ENCODE measurements at places on chromosomes 12 and 14.

- DNase-seq, result no peak
Observed at GRCh38 chr12:120847392-120847791, 56.8 kb downstream of the SPPL3 start.

- DNase-seq, result no peak
Observed at GRCh38 chr14:87966816-87967215, 26.2 kb downstream of the GALC start.

- no peak for DNase-seq
Observed at GRCh38 chr12:108921946-108922345, 42.1 kb downstream of the DAO start.

GRCh38 chr14:104938436-104938835 lies 13.8 kb downstream of the PLD4 start:
- no peak for DNase-seq

GRCh38 chr14:39247256-39247655 lies 13.5 kb downstream of the MIA2 start:
- peak; percentile 89 for DNase-seq

DNA sequence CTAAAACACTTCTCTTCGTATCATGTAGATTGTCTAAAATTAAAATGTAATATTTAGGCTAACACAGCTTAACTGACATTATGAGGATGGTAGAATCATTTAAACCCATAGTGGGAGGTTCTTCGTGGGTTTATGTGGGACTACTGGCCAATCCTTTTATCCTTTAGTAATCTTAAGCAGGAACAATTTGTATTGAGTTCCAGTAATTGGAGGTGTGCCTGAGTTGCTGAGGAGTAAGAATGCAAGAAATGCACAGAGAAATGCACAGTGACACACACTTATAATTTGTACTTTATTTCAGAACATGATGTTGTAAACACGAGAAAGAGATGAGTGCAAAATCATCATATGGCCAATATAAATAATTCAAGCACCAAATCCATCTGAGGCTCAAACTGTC lies 22.3 kb downstream of the OTOGL start:
- peak; percentile 50 for DNase-seq

DNA sequence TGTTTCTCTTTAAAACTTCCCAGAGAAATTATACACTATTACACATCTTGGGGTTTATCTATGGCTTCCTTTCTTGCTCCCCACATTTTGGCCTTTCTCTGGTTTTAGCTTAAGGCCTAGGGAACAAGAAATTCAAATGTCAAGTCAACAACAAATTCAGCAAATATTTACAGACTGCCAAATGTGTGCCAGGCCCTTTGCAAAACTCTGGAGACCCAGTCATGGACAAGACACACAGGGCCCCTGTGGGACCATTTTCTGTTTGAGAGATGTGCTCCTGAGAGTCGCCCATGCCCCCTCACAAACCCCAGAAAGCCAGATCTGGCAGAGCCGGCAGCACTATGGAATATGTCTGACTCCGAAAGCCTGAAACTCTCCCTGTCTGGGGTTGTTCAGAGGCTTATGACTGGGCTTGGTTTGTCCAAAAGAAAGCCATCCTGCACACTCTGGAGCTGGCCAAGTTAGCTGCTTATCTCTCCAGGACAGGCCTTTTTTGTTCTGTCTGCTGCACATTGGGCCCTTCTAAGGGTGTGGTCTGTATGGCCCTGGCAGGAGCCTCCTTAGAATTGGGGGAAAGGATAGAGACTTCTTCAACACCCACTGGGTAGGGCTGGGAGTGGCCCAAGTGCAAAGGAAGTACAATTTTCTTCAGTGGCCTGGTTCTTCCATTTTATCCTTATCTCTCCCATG lies 1.1 kb upstream of the KRT3 start:
- DNase-seq, result no peak

DNA sequence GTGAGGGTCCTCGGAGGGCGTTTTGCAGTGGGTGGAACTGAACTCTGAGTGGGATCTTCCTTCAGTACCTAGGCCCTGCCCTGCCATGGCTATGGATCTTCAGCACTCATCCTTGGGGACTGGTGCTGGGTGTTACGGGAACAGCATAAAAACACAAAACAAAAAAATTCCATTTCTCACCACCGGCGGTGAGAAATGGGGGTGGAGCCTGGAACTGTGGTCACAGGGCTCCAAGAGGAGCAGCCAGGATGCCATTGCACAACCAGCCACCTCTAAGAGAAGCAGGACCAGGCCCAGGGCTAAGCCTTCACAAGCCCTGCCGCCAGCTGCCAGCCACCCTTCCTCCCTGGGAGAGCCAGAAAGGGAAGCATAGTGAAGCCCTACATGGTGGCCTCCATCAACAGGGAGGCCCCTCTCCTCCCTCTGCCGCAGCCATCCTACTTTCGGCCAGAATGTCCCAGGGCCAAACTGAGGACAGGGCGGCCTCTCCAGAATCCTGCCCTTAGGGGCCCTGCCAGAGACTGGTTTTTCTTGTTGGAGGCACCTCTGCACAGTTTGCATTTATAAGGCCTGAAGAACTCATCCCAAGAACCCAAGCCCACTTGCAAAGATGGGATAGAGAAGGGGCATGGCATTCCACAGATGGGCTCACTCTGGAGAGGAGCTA lies 76.5 kb downstream of the VCPKMT start:
- peak; percentile 57 for DNase-seq

DNA sequence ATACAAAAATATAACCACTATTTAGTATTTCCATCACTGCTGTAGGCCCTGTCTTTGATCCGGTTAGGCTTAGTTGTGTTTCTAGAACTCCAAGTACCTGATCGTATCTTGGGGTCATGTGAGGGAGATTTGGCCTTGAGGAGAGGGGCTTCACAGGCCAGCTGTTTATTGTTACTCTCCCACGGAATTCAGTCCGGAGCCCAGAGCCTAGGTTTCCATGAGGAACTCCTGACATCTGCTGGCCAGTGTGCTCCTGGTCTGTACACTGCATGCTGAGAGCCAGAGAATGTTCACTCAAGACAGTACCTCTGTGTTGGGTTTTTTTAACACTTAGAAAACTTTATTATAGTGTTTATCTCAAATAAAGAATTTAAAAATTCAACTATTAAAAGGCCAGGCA lies 341.0 kb upstream of the TMEM132C start:
- DNase-seq, result peak; percentile 14

GRCh38 chr12:28222081-28222700 lies 31.9 kb downstream of the CCDC91 start:
- DNase-seq, result peak; percentile 46

DNA sequence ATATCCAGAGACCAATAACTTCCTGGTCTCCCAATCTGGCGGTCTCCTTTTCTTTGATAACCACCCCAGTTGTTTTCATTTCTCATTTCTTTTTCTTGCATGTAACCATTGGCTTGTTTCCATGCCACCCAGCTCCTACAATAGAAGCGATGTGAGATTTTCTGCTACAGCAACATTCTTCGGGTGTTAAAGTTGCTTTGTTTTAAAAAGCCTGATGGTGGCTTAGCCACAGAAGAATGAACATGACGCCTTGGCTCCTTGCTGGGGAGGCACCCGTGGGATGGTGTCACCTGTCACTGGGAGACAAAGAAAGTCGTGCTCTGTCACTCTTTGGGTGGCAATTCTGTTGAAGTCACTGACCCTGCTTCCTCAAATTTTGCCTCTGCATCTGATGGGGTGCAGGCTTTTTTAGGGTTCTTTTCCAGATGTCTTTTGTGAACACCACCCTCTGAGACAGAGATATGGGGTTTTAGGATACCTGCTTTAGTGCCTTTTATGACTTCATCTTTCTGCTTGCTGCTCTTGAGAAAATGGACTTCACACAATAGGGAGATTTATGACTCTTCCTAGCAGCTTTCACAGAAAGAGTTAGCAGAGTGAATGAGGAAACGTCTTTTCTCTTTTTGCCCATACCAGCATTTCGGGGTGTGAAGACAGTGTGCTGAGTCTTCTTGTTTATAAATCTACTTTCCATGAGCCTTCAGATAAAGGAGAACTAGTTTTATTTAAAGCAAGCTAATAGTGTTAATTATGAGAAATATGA lies 265.3 kb upstream of the TBX3 start:
- no peak for DNase-seq

- peak; percentile 14 for DNase-seq
Observed at GRCh38 chr12:123937707-123938591, 34.7 kb downstream of the CCDC92 start.

- DNase-seq, result no peak
Observed at GRCh38 chr12:130714591-130715149, 1.4 kb downstream of the RIMBP2 start.

DNA sequence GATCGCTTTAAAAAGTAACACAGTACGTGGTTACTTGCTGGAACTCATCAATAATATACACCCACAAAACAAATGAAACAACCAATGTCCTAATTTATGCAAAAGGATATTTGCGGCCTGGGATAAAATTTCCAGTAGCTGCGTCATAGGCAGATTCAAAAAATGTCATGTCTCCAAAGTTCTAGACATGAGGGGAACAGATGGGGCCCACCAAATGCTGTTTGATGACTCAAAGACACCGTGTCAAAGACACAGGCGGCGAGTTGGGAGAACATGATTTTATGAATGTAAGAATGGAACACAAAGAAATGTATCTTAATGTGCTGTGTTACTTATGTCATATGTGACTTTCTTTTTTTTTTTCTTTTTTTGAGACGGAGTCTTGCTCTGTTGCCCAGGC lies 34.3 kb upstream of the NCOR2 start:
- DNase-seq, result no peak

DNA sequence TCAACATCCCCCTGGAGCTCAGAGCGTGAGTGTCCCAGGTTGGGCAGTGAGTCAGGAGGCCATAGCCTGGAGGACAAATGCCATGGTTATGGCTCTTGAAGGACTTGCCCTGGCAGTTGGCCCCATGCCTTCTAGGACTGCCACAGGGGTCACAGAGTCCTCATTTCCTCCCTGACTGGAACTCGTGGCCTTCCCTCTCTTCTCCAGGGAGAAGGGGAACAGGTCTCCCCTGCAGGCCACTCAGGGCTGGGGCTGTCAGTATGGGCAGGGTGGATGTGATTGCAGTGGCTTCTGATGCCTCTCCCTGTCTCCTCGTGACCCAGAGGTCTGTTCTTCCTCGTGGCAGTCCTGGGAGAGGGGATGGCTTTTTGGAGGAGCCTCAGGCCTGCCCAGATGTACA lies 70.7 kb downstream of the ADCK1 start:
- no peak for DNase-seq

GRCh38 chr12:75257510-75257909 lies 47.9 kb upstream of the KCNC2 start:
- DNase-seq, result no peak

DNA sequence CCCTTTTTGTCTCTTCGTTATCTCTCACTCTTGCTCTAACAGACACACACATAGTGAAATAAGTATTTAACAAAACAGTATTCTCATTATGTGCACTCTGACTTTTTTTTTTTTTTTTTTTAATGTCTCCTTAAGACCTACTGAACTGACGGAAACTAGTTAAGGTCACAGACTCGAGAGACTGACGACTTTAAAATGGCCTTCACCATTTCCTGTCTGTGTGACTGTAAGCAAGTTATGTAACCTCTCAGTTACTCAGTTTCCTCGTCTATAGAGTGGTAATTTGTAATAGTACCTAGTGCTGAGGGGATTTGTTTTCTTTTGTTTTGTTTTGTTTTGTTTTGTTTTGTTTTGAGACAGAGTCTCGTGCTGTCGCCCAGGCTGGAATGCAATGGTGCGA lies 284.8 kb downstream of the FBXL14 start:
- DNase-seq, result no peak

- no peak for DNase-seq
Observed at GRCh38 chr12:123148655-123149054, 2.2 kb downstream of the PITPNM2 start.

- no peak for DNase-seq
Observed at GRCh38 chr12:67650388-67651131, 2.0 kb downstream of the DYRK2 start.

- no peak for DNase-seq
Observed at GRCh38 chr14:95063391-95063790, 93.9 kb downstream of the DICER1 start.

DNA sequence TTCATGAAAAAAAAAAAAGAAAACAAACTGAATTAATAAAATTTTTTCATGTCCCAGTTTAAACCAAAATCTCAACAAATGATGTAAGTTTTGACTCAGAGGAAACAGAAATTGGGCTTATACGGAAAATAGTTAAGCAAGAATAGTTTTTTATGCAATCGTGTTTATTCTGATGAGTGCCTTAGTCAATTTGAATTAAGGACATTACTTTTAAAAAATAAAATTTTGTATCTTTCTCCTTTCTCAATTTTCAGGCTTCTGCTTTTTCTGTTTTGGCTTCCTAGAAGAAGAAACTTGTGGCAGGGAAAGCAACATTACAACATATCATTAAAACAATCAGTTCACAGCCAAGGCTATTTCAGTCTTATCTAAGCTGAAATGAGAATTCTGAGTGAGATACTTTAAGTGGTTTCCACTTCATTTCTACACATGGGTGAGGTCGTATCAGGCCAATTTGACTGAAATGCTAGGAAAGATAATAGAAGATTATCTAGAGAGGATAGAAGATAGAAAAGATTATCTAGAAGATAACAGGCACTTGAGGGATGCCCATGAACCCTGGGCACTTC lies 52.4 kb downstream of the BCL2L14 start:
- no peak for DNase-seq

- DNase-seq, result peak; percentile 31
Observed at GRCh38 chr12:7907009-7907408, 29.0 kb downstream of the SLC2A3 start.

DNA sequence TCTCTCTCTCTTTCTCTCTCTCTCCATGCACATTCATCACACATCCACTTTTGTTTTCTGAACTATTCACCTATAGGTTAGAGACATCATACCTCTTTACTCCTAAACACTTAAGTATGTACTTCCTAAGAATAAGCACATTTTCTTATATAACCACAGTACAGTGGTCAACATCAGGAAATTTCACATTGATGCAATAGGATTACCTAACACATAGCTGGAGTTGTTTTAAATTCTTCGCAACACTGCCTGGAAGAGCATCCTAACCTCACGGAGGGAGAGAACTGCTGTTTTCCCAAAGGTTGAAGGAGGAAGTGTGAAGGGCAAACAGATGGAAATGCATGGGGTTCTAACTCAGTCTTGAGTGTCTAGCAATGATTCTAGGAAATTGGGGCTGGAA lies 159.2 kb downstream of the SYT1 start:
- DNase-seq, result peak; percentile 4

GRCh38 chr14:46574221-46574977 lies 77.2 kb downstream of the RPL10L start:
- peak; percentile 69 for DNase-seq

GRCh38 chr14:71163050-71163841 lies 256.0 kb downstream of the PCNX1 start:
- DNase-seq, result no peak

DNA sequence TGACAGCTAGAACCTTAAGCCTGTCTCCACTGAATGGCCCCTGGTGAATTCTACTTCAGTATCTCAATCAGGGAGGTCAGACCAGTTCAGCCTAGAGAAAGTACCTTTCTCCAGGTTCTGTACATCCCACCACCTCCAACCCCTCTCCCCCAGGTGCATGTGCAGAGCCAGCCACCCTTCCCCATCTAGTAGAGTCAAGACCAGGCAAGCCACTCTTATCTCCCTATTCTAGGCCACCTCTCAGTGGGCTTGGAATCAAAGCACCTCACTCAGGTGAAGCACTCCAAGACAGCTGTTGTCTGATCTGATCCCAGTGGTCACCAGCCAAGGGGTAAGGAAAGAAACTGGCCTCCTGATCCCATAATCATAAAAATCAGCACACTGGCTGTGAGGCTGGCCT lies 340.9 kb downstream of the BCL11B start:
- DNase-seq, result no peak
